H1 (cell line): ENCODE measurements at places on chromosomes 3 and 15.

GRCh38 chr3:63051920-63052319 lies 176.7 kb upstream of the CADPS start:
- DNase-seq, result peak; percentile 3

GRCh38 chr3:101849714-101850245 lies 466 bp downstream of the NFKBIZ start:
- DNase-seq, result no peak

DNA sequence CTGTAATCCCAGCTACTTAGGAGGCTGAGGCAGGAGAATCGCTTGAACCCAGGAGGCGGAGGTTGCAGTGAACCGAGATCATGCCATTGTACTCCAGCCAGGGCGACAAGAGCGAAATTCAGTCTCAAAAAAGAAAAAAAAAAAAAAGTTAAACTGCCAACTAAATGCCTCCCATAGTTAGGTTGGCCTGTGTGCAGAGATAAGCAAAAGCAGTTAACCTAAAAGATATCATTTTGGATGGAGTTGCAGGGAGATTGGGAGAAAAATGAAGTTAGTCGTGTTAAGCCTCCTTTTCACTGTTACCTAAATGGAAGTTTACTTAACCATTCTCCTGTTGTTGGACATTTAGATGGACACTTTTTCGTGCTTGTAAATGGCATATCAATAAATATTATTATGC lies 11.4 kb upstream of the FETUB start:
- DNase-seq, result no peak

- no peak for DNase-seq
Observed at GRCh38 chr3:127124120-127124519, 68.8 kb upstream of the PRR23E start.

- no peak for DNase-seq
Observed at GRCh38 chr3:73394240-73394639, 230.5 kb downstream of the PDZRN3 start.

DNA sequence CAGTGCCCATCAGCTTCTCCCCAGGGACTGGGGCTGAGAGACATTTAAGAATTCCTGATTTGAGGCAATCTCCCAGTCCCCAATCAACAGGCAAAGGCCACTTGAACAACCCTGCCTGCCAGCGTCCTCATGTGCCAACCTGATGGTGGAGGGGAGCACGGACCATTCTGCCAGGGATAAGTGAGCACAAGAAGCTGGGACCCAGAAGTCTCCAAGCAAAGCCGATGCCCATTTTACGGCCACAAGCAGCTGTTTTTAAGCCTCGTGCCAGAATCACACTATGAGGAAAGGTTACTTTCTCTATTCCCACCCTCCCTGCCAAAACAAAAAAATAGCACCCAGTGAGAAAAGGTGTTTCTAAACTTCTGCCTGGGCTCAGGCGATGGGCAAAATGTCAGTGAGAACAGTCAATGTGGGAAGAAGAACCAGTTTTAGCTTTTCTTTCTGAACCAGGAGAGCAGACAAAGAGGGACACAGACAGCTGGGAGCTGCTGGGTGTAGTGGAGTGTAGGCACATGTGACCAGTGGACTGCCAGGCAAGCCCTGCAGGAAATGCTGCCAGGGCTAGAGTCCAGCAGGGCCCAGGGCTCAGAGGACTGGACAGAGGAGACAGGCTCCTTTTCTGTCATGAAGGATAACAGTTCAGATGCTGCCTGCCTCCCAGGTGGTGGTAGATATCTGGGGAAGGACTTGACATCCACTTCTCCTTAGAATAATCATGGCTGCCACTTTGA lies 57.7 kb downstream of the ATP2B2 start:
- DNase-seq, result no peak

DNA sequence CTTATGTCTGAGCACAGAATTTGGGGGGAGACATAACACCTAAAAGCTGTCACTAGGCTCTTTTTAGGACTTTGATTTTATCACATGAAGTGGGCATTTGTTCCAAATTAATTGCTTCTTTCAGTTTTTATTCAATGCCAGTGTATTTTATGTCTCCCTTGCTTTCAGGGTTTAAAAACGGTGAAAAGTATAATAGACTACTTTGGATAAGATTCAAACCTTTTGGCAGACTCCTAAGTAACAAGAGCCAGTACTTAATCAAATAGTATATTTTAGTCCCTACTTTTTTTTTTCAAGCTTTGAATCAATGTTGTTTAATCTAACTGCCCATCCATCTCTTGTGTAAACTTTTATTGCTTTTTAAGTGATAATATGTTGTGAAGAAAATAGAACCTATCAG lies 847.2 kb upstream of the DPPA4 start:
- DNase-seq, result no peak

GRCh38 chr15:78052001-78052401 lies 25.5 kb downstream of the TBC1D2B start:
- no peak for DNase-seq

DNA sequence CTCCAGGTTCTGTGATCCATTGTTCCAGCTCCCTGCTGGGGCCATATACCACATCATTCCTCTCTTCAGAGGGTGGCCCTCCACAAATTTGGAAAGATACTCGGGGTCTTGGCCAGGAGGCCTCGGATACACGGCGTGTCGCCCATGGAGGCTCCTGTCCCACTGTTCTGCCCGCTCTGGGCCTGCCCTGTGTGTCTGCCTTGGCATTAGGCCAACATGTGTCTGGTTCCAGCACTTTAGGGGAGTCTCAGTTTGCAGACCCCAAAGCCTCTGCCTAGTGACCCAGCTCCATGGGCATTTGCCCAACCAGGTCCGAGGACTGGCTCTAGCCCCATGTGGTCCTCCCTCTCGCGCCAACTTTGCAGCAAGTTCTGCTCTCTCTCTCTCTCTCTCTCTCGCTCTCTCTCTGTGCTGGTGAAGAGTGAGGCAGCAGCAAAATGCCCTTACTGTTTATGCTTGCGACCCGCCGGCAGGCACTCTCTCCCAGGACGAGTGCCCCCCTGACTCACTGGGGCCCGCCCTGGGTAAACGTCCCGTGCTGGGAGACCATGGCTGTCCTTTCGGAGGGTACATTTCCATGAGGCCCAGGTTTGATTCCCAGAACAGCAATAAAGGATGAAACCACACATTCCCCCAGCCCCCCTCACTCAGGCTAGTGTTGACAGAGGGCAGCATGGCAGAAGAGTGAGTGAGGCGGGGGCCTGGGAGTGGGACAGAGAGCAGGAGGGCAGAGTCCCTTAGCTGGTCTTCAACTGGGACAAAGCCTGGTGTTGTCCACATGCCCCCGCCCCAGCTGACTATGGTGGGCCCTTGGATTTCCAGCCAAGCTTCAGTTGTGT lies 77.9 kb downstream of the ISG20 start:
- no peak for DNase-seq

DNA sequence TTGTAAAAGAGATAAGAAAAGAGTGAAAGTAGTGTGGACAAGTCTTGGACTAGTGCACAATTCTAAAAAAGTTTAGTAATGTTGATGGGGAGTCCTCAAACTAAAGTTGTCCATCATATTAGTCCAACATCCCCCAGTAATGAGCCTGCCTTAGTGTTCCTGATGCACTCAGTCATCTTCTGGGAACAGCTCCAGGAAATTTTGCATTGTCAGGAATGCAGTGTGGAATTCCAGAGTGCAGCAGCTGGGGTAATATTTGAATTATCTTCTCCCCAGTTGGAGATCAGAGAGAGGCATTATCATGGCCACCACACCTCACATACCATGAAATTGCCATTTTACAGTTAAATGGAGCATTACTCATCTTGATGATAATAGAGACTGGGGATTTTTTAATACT lies 528.8 kb upstream of the NAALADL2 start:
- DNase-seq, result no peak

- no peak for DNase-seq
Observed at GRCh38 chr15:60649845-60650548, 171.1 kb upstream of the ICE2 start.

DNA sequence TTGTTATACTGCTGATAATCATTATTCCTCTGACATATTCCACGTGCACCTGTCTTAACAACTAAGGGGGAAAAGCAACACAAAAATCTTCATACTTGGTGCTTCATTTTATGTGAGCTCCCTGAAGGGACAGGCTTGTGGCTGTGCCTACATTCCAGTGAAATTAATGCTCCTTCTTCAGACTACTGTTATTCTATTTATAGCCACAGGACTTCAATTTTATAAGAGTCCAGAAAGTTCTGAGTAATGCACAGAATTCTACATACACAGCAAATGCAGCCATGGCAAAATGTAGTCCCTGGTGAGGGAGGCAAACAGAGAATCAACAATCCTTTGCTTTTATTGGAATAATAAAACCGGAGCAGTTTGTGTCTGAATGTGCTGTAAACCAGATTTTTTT lies 417.1 kb downstream of the RBMS3 start:
- DNase-seq, result no peak

DNA sequence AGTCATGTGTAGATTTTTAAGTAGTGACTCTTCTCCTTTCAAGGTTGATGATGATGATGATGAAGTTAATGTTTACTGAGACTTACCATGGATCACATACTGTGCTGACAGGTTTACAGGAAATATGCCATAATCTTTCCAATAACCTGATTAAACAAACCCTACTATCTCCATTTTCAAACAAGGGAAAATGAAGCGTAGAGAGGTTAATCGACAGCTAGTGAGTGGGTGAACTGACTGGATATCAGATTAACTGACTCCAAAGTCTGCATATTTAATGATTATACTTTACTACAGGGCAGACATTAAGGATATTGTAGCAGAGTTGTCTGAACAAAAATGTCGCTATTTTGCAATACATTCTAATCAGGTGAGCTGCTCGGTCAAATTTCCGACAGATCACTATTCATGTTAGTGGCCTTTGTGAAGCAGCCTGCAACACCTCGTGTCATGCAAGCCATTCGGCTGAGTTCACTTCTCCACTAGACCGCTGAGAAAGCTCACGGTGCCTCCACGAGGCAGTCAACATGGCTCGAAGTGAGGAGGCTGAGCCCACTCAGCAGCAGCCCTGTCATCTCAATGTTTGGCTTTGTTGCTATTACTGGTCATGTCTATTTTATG lies 264.2 kb downstream of the NFKBIZ start:
- no peak for DNase-seq

DNA sequence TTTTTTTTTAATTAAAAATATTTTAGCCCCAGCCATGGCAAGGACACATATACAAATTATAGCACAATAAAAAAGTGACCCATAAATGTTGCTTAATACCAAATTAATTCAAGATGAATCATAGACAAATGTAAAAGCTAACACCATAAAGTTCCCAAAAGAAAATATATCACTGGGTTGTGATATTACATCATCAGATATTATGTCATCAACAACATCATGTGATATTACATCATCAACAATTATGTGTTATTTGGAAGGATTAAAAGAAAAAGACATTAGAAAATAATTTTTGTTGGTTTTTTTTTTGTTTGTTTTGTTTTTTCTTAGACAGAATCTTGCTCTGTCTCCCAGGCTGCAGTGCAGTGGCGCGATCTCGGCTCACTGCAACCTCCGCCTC lies 34.5 kb upstream of the ABHD10 start:
- DNase-seq, result no peak

DNA sequence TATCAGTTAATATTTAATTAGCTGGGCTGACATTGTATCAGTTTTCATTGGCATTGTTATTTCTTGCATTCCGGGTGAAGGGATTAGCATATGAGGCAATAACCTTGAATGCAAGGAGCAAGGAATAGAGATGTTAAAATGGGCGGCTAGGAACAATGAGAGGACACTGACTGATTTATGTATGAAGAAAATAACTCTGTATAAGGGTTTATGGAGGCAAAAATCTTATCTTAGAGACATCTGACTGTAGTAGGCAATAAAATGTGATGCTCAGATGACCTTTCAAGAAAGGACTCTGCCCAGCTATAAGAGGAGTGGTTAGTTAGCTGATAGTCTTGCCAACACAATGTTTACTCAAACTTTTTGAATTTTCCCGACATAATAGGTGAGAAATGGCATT lies 158.3 kb downstream of the EFHB start:
- DNase-seq, result no peak

- no peak for DNase-seq
Observed at GRCh38 chr3:25661694-25662437, 2.8 kb downstream of the TOP2B start.

DNA sequence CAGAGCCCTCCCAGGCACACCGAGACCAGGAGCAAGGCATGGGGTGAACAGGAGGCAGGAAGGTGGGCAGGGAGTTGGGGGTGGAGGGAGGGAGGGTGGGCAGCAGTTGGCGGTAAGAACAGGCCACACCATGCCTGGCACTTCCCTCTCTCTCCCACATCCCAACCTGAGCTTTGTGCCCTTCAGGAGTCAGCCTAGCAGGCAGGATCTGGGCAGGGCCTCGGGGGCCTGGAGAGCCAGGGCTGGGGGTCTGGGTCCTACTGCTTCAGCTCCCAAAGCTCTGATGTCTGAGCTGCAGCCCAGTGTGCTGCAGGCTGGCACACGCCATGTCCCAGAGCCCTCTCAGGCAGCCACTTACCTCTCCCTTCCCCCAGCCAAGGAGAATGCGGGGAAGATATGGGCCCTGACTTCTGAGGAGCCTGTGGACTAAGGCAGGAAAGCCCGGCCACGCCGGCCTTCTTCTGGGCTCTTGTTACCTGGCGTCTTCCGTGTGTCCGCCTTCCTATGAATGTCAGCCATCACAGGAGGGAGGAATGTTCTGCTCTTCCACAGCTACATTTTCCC lies 2.9 kb upstream of the MYL3 start:
- DNase-seq, result no peak

DNA sequence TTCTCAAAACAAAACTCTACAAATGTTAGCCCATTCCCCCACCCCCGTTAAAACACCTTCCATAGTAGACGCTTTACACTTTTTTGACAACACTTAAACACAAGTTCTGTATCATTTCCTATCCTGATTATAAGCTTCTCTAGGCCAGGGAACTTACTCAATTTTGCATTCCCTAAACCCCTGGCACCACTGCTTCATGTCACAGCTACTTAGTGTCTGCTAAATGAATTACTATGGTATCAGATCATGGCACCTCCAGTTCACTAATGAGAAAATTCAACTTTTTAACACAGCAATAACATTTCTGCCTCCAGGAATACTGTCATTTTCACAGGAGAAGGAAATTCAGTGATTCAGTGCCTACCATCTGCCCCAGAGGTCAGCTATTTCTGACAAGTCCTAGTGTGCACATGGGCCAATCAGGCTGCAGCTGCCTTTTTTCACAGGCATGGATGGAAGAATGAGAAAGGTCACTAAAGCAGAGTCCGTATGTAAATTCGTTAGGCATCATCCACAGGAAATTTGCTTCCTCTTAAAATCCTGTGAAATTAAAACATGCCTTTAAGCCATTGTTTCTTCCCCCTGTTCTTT lies 18.5 kb downstream of the SFMBT1 start:
- DNase-seq, result no peak

- no peak for DNase-seq
Observed at GRCh38 chr15:36831904-36832287, 252.5 kb downstream of the CDIN1 start.

DNA sequence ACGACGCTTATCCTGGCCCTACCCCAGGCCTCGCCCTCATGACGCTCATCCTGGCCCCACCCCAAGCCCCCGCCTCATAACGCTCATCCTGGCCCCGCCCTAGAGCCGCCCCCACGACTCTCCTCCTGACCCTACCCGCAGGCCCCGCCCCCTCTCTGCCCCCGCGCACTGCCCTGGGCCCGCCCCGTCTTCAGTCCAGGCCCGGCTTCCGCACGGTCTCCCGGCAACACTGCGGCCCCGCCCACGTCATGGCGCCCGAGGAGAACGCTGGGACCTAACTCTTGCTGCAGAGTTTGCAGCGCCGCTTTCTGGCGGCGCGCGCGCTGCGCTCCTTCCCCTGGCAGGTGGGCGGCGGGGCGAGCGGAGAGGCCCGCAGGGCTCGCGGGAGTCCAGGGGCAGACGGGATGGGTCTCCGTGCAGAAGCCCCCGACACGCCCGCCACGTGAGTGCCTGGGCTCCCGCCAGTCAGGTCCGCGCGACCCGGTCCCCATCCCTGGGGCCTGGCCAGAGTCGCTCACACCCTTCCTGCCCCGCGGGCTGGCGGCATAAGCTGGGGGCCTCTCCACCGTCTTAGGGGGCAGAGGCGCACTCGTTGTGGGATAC lies 52.5 kb upstream of the ROPN1B start:
- peak; percentile 84 for DNase-seq
